KBM-7 (cell line): ENCODE measurements at places on chromosomes 16 and 17.
A peak's percentile ranks its signal among the peaks of the same experiment; 100 is the strongest.

GRCh38 chr16:87325423-87325858 lies 8.2 kb upstream of the C16orf95 start:
- DNase-seq: no peak

GRCh38 chr16:51430716-51431369 lies 279.8 kb upstream of the SALL1 start:
- DNase-seq: no peak

DNA sequence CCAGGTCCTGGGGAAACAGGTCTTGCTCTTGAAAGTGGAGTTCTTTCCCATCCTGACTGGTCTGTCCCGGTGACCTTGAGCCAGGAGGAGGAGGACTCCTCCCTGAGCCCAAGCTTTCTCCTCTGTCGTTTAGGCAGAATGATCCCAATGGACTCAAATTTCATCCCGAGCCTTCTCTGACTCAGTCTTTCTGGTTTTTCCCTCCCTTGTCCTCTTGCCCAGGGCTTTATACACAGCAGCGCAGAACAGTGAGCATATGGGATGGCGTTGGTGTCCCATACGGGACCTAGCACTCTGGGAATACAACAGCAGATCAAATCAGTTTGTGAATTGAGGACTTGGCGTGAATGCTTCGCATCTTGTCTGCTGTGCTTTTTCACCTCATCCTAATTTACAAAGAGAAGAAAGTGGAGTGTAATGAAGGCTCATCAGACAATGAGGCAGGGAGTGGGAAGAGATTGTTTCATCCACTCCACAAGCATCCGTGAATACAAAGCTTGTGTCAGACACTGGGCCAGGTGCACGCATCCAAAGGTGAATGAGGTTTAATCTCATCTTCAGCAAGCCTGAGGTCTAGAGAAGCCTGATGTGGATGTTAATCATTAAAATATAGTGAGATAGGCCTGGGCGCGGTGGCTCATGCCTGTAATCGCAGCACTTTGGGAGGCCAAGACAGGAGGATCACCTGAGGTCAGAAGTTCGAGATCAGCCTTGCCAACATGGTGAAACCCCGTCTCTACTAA lies 1.1 kb upstream of the XYLT1 start:
- no peak for DNase-seq

DNA sequence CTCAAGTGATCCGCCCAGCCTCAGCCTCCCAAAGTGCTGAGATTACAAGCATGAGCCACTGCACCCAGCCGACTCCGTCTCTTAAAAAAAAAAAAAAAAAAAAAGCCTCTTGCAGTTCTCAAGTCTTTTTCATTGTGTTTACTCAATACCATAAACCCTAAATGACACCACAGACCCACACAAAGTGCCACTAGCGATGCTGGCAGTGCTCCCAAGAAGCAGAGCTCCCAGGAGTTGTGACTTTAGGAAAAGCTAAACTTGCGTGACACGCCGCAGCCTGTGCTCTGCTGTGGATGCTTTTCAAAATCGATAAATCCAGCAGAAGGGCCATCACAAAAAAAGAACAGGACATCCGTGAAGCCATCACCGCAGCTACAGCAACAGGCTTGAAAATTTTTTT lies 114.7 kb downstream of the ANKRD11 start:
- DNase-seq: no peak

GRCh38 chr17:42485680-42486079 lies 27.0 kb downstream of the ATP6V0A1 start:
- DNase-seq: no peak

DNA sequence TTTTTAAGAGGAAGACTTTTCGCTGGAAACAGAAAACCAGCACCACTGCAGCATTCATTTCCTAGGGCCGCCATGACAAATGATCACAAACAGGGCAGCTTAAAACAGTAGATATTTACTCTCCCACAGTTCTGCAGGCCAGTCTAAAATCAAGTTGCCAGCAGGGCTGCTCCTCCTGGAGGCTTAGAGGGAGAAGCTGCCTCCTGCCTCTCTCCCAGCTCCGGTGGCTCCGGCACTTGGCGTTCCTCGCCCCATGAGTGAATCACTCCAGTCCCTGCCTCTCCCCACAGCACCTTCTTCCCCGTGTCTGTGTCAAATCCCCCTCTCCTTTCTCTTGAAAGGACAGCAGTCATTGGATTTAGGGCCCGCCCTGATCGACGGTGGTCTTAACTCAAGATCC lies 72.1 kb downstream of the SOCS1 start:
- no peak for DNase-seq

DNA sequence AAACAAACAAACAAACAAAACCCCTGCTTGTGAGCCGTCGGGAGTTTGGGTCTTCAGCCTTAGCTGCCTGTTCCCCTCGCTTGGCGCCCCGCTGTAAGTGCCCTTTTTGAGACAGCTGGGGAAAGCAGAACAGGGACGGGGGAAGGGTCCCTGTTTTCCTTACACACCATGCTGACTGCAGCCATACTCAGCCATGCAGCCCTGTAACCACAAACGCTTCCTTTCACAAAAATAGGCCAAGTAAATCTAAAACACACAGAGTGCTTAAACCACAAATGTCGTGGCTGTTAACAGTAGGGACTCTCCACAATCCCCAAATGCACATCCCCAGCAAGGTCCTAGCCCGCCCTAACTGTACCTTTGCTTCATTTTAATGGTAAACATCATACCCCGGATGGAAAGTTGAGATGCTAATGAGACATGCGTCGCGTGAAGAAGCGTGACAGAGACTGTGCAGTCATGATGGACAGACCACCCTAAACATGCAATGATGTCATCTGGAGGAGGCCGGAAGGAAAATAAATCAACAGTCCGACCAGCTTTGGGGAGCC lies 129.9 kb downstream of the MGAT5B start:
- peak; percentile 92 for DNase-seq

DNA sequence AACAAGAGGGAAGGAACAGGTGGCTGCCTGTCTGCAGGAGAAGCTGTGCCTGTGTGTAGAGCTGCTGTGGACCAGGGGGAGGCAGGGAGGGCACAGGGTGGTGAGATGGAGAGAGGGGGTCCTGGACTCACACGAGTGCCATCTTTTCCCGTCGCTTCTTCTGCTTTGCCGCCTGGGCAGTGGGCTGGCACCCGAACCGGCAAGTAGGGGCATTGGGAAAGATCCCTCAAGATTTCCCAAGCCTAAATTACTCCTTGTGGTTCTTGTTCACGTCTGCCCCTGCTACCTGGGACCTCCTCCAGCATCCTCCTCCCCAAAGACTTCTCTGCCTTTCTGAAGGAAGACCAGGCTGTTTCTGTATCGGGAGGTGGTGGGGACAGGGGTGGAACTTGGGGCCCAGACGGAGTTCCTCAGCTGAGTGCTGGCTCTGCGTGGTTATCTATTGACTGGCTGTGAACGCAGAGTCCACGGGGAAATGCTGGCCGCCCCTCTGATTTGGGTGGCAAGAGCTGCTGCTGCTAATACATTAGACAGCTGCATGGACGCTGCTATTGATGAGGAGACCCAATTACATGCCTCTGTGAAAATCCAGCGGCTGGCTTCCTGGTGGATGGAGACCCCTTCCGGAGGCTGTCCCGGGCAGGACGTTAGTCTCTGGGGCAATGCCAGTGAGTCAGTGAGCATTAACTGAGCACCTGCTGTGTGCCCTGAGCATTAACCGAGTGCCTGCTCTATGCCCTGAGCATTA lies 114.5 kb downstream of the OR1D5 start:
- no peak for DNase-seq

- peak; percentile 81 for DNase-seq
These were observed 34.5 kb downstream of the YWHAE start for GRCh38 chr17:1365445-1366039.

DNA sequence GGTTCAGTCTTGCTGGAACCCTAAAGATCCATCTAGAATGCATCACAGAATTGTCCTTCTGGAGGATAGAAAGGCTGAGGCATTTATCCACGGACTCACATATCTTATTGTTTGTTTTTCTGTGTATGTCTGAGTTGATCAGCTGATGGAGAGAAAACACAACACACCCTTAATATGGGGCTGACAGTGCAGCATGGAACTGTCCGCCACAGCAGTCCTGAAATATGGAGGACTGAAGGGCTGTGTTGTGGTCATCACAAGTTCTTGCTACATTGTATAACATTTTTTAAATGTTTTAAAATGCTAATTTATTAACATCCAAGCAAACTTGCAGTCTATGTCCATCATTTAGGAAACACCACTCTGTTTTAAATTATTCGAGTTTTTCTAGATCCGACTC lies 448.9 kb upstream of the ERCC4 start:
- no peak for DNase-seq

DNA sequence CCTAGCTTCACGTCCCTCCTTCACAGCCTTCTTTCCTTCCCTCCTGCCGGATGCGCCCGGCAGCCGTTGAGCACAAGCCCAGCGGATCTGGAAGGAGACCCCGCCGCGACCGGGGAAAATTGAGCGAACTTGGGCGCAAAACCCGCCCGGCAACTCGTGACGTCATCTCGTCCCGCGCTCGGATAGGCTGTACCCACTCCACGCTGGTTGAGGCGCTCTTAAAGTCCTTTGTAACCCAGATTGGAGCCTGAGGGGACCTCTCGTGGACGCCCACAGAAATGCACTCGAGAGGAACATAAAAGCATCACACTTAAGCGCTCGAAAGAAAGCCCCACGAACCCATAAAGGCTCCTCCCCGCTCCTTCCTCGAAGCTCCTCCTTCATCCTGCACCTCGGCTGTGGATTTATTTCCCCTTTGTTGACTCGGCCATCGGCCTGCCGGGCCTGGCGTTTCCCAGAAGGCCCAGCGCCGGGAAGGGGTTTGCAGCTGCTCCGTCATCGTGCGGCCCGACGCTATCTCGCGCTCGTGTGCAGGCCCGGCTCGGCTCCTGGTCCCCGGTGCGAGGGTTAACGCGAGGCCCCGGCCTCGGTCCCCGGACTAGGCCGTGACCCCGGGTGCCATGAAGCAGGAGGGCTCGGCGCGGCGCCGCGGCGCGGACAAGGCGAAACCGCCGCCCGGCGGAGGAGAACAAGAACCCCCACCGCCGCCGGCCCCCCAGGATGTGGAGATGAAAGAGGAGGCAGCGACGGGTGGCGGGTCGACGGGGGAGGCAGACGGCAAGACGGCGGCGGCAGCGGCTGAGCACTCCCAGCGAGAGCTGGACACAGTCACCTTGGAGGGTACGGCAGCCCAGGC lies at the start of gene PSMD3:
TSS of gene PSMD3 (plus strand) at position 457 of the 856 bp plus-strand sequence. CDS start at position 621, 164 bp downstream.
- peak; percentile 100 for DNase-seq

DNA sequence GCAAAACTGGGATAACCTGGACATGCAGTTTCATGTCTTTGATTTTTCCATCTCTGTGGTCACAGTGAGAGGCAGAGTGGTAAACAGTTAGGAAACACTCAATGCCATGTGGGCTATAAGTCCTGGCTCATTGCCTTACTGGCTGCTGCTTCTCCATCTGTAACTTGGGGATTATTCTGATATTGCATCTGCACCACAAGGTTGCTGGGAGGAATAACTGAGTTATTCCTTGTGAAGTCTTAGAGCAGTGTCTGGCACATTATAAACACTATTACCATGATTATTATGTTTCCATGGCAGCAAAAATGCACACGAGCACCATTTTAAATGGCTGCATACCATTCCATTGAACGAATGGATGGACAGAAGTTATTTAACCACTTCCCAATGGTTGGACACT lies 111.7 kb upstream of the CDH5 start:
- DNase-seq: no peak

DNA sequence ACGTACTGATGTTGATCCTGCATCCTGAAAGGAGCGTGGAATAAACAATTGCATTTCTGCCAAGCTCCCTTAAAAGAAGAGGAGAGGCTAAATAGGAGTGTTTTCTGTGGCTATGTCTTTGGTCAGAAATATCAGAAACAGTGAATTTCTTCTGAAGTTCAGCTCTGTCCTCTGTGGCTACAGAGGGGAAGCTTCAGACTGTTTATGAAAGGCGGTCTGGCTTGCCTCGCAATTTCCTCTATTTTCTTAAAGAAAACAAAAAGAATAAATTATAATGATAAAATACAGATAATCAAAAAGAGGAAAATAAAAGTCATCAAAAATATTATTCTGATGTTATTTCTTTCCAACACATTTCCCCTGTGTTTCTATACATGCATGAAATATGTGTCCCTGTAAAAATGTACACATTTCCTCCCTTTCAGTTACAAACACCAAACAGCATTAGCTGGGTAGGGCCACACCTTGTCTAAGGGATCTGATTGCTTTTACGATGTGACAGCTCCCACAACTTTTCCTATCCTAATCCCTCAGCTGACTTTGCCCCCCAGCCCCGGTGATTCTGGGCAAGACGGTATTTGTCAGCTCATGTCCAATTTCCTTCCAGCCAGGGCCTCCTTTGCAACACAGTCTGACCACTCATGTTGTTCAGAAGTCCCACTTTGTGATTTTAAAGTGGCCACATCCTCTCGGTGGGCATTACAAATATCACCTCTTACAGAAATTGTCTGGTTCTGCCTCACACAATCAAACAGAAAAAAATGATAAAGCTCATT lies 439.0 kb downstream of the HS3ST3B1 start:
- no peak for DNase-seq

DNA sequence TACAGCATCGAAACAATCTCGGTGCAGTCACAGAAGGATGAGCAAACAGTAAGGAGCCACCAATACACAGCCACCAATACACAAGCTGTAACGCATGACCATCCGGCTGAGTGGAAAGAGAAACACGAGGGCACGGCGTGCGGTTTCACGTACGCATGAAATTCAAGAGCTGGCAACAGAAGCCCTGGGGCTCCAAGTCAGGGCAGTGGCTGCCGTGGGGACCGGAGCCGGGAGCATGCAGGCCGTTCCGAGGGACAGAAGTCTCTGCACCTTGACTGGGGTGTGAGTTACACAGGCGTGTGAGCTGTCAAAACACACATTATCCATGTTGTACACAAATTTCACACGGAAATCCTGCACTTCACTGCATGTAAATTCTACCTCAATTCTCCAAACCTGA lies 50.6 kb upstream of the METRNL start:
- no peak for DNase-seq

- peak; percentile 84 for DNase-seq
These were observed 104.3 kb downstream of the PHKB start for GRCh38 chr16:47565454-47565853.

DNA sequence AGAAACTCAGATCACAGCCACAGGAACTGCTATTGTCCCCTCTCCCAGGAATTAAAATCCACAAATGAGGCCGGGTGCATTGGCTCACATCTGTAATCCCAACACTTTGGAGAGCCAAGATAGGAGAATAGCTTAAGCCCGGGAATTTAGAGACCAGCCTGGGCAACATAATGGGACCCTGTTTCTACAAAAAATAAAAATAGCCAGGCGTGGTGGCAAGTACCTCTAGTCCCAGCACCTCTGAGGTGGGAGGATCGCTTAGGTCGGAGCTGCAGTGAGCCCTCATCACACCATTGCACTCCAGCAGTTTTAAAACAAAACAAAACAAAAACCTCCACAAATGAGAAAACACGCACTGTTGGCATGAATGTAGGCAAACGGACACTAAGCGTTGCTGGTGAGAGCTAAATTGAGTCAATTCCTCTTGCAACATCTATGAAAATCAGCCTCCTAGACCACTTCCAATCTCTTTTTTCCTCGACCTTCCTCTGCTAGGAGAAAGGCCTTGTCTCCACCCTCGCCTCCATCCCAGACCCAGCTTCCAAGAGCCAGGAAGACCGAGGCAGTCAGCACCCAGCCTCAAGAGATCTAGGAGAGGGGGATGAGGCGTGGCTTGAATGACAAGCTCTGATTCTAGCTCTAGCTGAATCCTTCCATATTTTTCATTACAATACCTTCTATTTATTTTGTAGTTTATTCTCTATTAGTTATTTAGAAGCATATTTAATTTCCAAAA lies 14.8 kb downstream of the TLE7 start:
- no peak for DNase-seq

- DNase-seq: peak; percentile 10
These were observed 11.3 kb downstream of the CACNG4 start for GRCh38 chr17:66975614-66976378.
